Smooth muscle cell of the pulmonary artery (primary cell): ENCODE measurements at places on chromosomes 7 and 10. TPM values are rescaled to one million over a fixed set of nuclear protein-coding genes. Genes with fewer than 3 reads are reported as not detected.

The ZNF503 gene
- 12.8 and 19.7 TPM in 2 replicates for total RNA-seq

The GBX1 gene
- total RNA-seq, result not detected in 2 replicates

The NME8 gene
- not detected in 2 replicates for total RNA-seq

The HOXA2 gene
- 1.2 and 1.4 TPM in 2 replicates for total RNA-seq

The AP1S1 gene
- total RNA-seq, result 87.7 and 89.2 TPM in 2 replicates

The GARIN1A gene
- total RNA-seq, result 1.3 and 1.4 TPM in 2 replicates

The TMEM178B gene
- total RNA-seq, result 0.52 and 2.3 TPM in 2 replicates

The AEBP1 gene
- 241 and 333 TPM in 2 replicates for total RNA-seq

The PRRT4 gene
- total RNA-seq, result 0.13 TPM in 1 of 2 replicates, not detected in the other

The OR13A1 gene
- not detected in 2 replicates for total RNA-seq

The HOXA4 gene
- total RNA-seq, result 0.59 and 2.0 TPM in 2 replicates

The NKX2-3 gene
- not detected in 2 replicates for total RNA-seq

The CPA1 gene
- total RNA-seq, result 0.39 and 0.40 TPM in 2 replicates

The GPR141 gene
- total RNA-seq, result not detected in 2 replicates

The MYOF gene
- 484 and 499 TPM in 2 replicates for total RNA-seq

The PNLIP gene
- total RNA-seq, result not detected in 2 replicates
